ENCODE measurements at places on chromosomes 13 and 19.

DNA sequence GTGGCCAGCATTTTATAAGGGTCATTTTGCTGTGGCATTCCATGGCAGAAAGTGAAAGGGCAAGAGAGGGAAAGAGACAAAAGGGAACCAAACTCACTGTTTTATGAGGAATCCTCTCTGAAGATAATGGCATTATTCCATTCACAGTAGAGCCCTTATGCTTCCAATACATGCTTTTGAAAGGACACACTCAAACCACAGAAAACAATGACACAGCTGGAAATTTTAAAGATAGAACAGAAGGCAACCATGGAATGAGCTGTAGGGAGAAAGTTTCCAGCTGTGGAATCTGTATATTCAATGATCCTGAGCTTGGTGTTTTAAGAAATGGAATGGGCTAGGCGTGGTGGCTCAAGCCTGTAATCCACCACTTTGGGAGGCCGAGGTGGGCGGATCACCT lies 677.4 kb downstream of the SLITRK1 start:
- H3K36me3 ChIP-seq = no peaks in the 10 kb centered on the region
- H3K4me3 ChIP-seq = no peak overlapping the region

DNA sequence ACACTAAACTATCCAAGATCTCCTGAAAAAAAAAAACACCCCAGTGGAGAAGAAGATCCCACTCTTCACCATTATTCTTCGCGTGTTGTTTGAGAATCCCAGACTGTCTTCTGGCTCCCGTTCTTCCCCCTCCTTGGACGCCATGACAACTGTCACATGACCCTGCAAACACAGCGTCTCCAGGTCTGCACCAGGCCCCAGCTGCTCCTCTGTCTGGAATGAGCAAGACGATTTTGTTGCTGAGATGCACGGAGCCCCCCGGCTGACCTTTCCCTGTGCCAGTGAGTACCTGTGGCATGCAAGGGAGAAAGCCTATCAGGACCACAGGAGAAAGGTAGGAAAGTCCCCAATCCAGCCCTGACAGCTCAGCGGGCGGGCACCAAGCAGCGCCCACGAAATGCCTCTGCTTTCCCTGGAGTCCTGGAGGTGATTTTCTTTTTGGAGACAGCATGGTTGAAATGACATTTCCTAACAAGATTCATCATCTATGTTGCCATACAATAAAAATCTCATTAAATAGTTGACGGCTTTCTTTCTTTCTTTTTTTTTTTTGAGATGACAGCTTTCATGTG lies at the start of gene CFAP97D2:
TSS of gene CFAP97D2 (plus strand) at position 171 of the 572 bp plus-strand sequence. CDS start at position 245, 74 bp downstream.
- H3K27me3 ChIP-seq = no peaks in the 10 kb centered on the region
- H3K4me1 ChIP-seq = no peaks in the 10 kb centered on the region
- no peaks in the 10 kb centered on the region for H3K36me3 ChIP-seq
- H3K4me3 ChIP-seq = no peak within 1 kb of the TSS
- no peak within 1 kb of the TSS for H3K27ac ChIP-seq

GRCh38 chr13:35818633-35819067 lies 312.5 kb downstream of the DCLK1 start:
- no peaks in the 10 kb centered on the region for H3K36me3 ChIP-seq
- H3K4me1 ChIP-seq = no peaks in the 10 kb centered on the region
- no peak overlapping the region for H3K4me3 ChIP-seq
- H3K27ac ChIP-seq = no peak overlapping the region

- H3K36me3 ChIP-seq = no peaks in the 10 kb centered on the region
- no peak overlapping the region for H3K4me3 ChIP-seq
- H3K4me1 ChIP-seq = no peaks in the 10 kb centered on the region
- DNase-seq = no peak
- H3K27me3 ChIP-seq = no peaks in the 10 kb centered on the region
Measured at GRCh38 chr19:48436586-48436985, 9.2 kb upstream of the GRWD1 start.

DNA sequence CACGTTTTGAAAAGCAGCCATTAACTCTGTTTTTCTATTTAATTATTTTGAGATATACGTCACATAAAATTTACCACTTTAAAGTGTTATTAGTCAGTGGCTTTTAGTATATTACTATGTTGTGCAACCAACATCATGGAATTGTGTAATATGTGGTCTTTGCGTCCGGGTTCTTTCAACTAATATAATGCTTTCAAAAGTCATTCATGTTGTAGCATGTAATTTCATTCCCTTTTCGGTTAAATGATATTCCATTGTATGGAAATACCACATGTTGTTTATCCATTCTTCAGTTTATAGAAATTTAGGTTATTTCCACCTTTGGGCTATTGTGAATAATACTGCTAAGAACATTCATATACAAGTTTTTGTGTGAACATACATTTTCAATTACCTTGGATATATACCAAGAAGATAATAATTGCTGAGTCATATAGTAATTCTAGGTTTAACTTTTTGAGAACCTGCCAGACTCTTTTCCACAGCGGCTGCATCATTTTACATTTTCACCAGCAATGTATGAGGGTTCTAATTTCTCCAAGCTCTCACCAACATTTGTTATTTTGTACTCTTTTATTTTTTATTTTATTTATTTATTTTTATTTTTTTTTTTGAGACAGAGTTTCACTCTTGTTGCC lies 28.1 kb upstream of the CLDN10 start:
- no peaks in the 10 kb centered on the region for H3K36me3 ChIP-seq
- no peak for DNase-seq

DNA sequence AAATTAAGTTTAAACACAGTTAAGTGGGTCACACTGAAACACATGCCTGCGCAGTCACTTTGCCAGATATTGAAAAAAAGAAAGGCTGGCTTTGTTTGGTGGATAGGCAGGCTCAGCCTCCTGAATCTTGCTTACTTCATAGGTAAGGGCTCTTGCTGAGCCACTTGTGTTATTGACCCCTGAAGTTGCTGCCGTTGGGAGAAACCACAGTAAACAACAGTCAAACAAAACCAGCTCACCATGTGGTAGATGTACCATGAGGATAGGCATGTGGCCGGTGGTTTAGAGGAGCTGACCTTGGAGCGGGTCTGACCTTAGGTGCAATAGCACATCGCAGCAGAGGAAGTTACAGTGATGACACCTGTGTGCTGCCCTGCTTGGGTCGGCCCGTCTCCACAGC lies 52.2 kb downstream of the SPATA13 start:
- H3K36me3 ChIP-seq = no peaks in the 10 kb centered on the region
- H3K27me3 ChIP-seq = no peaks in the 10 kb centered on the region
- DNase-seq = no peak
- H3K27ac ChIP-seq = peak overlapping the region; percentile 20
- H3K4me3 ChIP-seq = no peak overlapping the region
- H3K4me1 ChIP-seq = peaks cover 53% of the 10 kb centered on the region

- no peaks in the 10 kb centered on the region for H3K36me3 ChIP-seq
- H3K4me3 ChIP-seq = no peak overlapping the region
- DNase-seq = no peak
- no peaks in the 10 kb centered on the region for H3K4me1 ChIP-seq
- H3K27me3 ChIP-seq = peaks cover 14% of the 10 kb centered on the region
Measured at GRCh38 chr13:112447761-112448603, 71.8 kb downstream of the SPACA7 start.

GRCh38 chr19:18453269-18454024 lies 15.5 kb upstream of the ISYNA1 start:
- no peak for DNase-seq
- no peak overlapping the region for H3K27ac ChIP-seq
- no peaks in the 10 kb centered on the region for H3K36me3 ChIP-seq

GRCh38 chr13:103087275-103087674 lies 21.1 kb upstream of the SLC10A2 start:
- H3K4me1 ChIP-seq = no peaks in the 10 kb centered on the region
- H3K36me3 ChIP-seq = no peaks in the 10 kb centered on the region
- no peak overlapping the region for H3K27ac ChIP-seq
- H3K27me3 ChIP-seq = no peaks in the 10 kb centered on the region
- H3K4me3 ChIP-seq = no peak overlapping the region

- H3K4me3 ChIP-seq = no peak overlapping the region
- no peak overlapping the region for H3K27ac ChIP-seq
Measured at GRCh38 chr13:71610876-71611275, 256.1 kb downstream of the DACH1 start.

- no peaks in the 10 kb centered on the region for H3K27me3 ChIP-seq
- no peaks in the 10 kb centered on the region for H3K4me1 ChIP-seq
- H3K36me3 ChIP-seq = no peaks in the 10 kb centered on the region
Measured at GRCh38 chr13:85148009-85148408, 651.2 kb downstream of the SLITRK6 start.

DNA sequence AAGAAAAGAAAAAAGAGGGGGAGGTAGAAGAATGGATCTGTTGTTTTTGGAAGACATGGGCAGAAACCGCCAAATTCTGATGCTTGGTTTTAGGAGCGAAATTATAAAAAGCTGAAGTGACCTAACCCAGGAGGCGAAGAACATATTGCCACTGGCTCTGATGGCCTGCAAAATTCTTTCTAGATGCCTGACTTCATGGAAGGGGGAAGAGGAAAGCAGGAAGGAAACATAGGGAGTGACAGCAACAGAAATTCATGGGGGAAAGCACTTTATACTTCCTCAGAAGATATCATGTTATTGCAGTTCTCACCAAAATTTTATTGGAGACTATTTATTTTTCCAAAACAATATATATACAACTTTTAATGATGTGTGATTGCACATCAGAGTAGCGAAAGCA lies 213.5 kb downstream of the DLEU7 start:
- no peaks in the 10 kb centered on the region for H3K4me1 ChIP-seq
- no peak for DNase-seq
- no peaks in the 10 kb centered on the region for H3K27me3 ChIP-seq
- no peak overlapping the region for H3K4me3 ChIP-seq
- H3K36me3 ChIP-seq = no peaks in the 10 kb centered on the region
- no peak overlapping the region for H3K27ac ChIP-seq

GRCh38 chr19:7211191-7211951 lies 82.8 kb downstream of the INSR start:
- H3K4me3 ChIP-seq = no peak overlapping the region
- DNase-seq = peak; percentile 86
- no peak overlapping the region for H3K27ac ChIP-seq

- no peak for DNase-seq
- H3K36me3 ChIP-seq = no peaks in the 10 kb centered on the region
- no peak overlapping the region for H3K27ac ChIP-seq
- H3K4me3 ChIP-seq = no peak overlapping the region
- peaks cover 35% of the 10 kb centered on the region for H3K27me3 ChIP-seq
Measured at GRCh38 chr19:2286402-2287140, 4.6 kb upstream of the PEAK3 start.

DNA sequence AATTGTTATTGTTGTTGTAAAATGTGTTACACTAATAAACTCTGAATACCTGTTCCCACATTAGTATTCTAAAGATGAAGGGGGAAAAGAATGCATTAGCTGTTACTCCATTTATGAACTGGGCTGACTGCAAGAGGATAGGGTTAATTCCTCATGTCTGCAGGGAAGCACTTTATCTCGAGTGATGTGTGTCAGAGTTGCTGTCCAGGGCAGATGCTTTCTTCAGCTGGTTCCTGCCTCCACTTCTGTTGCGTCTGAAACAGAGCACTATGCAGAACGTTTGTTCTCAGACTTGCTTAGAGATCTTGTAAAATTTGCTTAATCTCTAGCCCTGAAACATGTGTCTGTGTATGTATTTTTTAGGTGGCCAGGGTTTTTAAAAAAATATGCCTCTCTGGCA lies 318.8 kb downstream of the SPRY2 start:
- H3K27me3 ChIP-seq = peaks cover 4% of the 10 kb centered on the region
- DNase-seq = no peak
- no peaks in the 10 kb centered on the region for H3K36me3 ChIP-seq
- H3K27ac ChIP-seq = no peak overlapping the region
- no peaks in the 10 kb centered on the region for H3K4me1 ChIP-seq
- H3K4me3 ChIP-seq = no peak overlapping the region

DNA sequence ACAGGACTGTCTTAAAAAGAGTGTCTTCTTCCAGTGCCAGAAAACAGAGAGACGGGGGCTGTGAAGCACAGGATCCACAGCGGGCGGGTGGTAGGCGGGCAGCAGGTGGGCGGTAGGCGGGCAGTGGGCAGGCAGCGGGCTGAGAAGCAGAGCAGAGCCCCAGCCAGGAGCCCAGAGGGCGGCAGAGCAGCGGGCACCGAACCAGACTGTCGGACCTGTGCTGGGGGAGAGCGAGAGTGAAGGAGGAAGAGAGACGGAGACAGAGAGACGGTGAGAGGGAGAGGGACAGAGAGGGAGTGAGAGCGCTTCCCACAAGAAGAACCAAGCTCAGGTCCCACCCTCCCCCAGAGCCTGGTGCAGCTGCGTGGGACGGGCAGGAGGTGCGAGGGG lies 30.3 kb downstream of the RASA3 start:
- no peaks in the 10 kb centered on the region for H3K27me3 ChIP-seq
- no peak overlapping the region for H3K27ac ChIP-seq
- H3K36me3 ChIP-seq = no peaks in the 10 kb centered on the region
- peaks cover 9% of the 10 kb centered on the region for H3K4me1 ChIP-seq
- DNase-seq = peak; percentile 10

DNA sequence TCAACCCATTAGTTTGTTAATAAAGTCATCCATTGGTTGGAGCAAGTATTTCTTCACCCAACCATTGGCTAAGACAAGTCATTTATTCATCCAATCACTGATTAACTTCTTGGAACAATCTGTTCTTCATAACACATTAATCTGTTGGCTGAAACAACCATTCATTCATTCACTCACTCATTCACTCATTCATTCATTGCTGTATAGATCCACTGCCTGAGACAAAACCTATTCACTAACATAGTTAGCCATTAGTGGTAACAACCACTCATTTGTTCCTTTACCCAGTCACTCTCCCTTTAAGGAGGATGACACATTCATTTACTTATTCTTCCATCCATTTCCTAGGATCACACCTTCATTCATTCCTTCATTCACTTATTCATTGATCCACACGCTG lies 15.2 kb downstream of the EML2 start:
- H3K27ac ChIP-seq = no peak overlapping the region
- no peak overlapping the region for H3K4me3 ChIP-seq
- H3K36me3 ChIP-seq = peaks cover 63% of the 10 kb centered on the region

DNA sequence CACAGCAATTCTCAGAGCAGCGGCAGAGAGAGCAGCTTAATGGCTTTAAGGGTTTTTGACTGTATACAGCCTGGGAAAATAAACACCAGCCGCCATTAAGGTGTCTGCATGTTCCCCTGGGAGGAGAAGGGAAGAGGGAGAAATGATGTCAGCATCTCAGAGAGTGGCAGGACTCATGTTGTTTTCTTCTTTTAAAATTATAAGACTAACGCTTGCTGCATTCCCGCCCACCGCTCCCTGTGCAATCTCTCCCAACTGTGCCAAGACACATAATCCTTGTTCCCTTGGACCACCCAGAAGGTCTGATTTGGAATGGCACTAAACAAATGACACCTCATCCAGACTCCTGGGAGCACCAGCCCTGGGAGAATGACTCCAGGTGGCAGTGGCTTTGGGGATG lies 27.7 kb upstream of the FAM216B start:
- H3K4me1 ChIP-seq = no peaks in the 10 kb centered on the region
- no peak for DNase-seq
- H3K36me3 ChIP-seq = no peaks in the 10 kb centered on the region
- H3K27me3 ChIP-seq = no peaks in the 10 kb centered on the region

DNA sequence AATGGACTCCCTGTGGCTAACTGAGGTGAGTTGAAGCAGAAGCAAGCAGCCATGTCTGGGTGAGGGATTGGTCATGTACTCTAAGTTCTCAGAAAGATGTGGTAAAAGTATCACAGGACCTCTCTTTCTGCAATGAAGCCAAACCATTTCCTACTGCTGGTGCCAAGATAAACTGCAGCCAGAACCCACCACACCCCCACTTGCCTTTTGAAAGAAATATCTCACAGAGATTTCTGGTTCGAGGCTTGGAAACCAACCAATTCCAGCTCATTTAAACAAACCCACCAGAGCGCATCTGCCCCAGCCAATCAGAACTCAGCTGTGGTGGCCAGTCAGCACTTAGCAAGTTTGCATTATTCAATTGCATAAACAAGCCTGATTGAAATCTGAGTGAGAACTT lies 204.5 kb upstream of the ATXN8OS start:
- H3K27ac ChIP-seq = no peak overlapping the region
- H3K4me3 ChIP-seq = no peak overlapping the region
- DNase-seq = no peak
- H3K27me3 ChIP-seq = no peaks in the 10 kb centered on the region
- H3K4me1 ChIP-seq = no peaks in the 10 kb centered on the region
- H3K36me3 ChIP-seq = no peaks in the 10 kb centered on the region

All from adrenal gland (tissue), 19 donors.